ENCODE measurements at places on chromosomes 2 and 18.

DNA sequence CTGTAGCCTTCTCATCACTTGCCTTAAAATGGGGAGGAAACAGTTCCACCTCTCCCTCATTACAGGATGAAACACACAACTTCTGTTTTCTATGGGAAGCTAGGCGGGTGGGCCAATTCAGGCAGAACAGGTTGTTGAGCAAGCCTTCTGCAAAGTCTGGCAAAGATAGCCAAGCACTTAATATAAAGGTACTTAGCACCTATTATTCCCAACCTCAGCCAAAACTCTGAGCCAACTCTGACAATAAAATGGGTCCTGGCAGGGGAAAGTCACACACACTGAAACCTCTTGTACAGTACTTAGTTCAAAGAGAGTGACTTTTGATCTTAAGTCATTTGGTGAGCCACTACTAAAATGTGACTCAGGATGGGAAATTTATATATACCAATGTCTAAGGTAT, 15.8 kb upstream of the SOCS6 start:
- DNase-seq, result no peak

GRCh38 chr2:137379186-137379585, 585.1 kb upstream of the HNMT start:
- no peak for DNase-seq

GRCh38 chr18:13715330-13715729, 11.0 kb downstream of the FAM210A start:
- no peak for DNase-seq

GRCh38 chr2:231450548-231450989, 13.7 kb downstream of the NCL start:
- no peak for DNase-seq

GRCh38 chr2:64711252-64711800, 57.6 kb upstream of the SERTAD2 start:
- no peak for DNase-seq

DNA sequence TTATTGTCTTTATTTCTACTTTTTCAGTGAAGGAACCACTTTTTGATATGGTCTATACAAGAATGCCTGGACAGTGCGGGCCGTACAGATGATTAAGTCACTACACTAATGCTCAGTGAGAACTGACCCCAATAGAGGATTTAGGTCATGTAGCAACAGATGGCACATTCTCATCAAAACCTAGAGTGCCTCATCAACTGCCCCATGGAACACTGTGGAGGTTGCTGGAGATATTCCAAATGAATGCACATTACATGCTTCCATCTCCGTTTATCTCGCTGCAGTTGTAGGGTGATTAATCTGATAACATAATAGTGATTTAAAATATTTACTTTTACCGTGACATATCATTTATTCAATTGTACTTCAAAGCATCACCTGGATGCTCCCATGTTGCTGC, 41.8 kb upstream of the COPS8 start:
- DNase-seq, result no peak

- no peak for DNase-seq
Measured at GRCh38 chr2:229708335-229708734, 6.0 kb downstream of the DNER start.

GRCh38 chr2:217086038-217086522, 226.2 kb upstream of the TNP1 start:
- DNase-seq, result no peak

GRCh38 chr2:130763405-130763804, 8.1 kb downstream of the AMER3 start:
- DNase-seq, result no peak

GRCh38 chr2:205932861-205933260, 153.1 kb downstream of the INO80D start:
- DNase-seq, result no peak

- DNase-seq, result no peak
Measured at GRCh38 chr2:216441308-216442010, 29.2 kb downstream of the SMARCAL1 start.

DNA sequence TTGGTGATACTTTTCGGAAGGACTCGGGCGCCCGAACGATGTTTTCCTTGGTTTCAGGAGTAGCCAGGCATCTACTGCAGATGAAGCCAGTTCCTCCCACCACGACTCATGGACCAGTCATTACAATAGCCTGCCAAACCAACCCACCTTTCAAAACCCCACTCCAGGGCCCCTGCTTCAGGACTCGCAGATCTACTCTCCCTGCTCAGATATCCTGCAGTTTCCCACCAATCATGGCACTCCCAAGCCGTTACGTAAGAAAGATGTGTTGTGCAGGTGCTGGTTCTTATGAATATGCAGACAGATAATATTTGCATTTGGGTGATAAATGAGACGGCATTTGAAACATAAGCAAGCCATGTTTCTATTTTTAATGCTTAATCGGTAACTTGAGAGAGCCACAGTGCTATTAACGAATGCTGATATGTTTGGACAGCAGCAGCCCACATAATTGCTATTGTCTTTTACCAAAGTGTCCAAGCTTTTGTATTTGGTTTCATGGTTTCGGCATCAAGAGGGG, 3.5 kb upstream of the CYS1 start:
- DNase-seq, result no peak

DNA sequence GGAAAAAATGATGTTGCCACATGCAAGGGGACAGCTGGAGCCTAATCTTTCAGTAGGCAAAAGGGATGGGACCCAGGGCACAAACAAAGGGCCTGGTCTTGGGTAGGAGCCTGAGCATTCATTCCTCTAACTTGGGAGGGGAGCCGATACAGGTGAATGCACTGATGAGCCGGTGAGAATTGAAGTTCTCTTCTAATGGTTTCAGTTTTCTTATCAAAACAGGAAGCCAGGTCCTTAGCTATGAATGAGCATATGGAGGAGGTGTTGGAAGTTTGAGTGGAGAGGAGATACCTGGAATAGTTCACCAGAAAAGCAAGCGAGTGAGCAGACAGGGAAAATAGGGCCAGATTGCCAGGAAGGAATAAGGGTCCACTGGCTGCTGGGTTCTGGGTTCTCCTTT, 10.1 kb downstream of the DPP4 start:
- DNase-seq, result no peak

DNA sequence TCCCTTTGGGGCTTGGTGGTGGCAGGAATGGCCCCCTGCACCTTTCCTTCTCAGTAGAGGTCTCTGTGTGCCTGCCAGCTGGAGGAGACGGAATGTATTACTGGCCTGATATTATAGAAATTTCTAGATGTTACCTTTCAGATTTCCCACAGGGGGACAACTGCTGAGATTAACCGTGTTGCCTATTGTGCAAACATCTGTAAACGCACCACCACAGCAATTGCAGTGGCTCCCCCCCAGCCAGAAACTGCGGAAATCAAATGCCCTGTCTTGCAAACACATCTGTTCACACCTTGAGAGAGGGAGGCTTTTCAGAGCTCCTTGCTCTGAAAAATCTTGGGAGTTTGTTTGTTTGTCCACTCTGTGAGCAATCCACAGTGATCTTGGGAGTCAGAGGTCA, 270.0 kb upstream of the RAB12 start:
- DNase-seq, result no peak

GRCh38 chr2:235216901-235217300, 265.1 kb downstream of the SH3BP4 start:
- DNase-seq, result no peak

- no peak for DNase-seq
Measured at GRCh38 chr2:11615209-11615608, 54.8 kb downstream of the NTSR2 start.

DNA sequence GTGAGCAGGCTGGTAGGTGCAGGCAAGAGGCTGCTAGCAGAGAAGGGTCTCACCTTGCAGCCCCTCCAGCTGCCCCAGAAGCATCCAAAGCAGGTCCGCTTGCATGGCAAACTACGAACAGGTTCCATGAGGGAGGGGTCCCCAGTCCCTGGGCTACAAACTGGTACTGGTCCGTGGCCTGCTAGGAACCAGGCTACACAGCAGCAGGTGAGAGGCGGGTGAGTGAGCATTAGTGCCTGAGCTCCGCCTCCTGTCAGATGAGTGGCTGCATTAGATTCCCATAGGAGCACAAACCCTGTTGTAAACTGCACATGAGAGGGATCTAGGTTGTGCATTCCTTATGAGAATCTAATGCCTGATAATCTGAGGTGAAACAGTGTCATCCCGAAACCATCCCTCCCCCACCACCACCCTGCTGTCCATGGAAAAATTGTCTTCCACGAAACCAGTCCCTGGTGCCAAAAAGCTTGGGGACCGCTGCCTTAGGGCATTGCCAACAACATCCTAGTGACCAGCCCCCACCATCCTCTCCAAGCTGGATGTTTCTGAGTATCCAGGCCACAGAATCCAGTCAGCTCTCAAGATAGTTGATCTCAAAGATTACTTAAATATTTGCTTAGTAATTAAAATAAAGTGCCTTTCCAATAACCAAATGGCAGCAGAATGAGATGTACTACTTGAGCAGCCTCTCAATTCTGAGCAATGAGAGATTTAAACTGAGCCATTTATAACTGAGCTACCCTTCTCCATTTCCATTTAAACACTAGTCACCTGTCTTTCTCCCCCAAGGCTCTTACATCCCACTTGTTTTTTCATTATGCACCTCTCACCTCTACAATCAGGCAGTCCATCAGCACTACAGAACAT, 32.4 kb downstream of the LRP2 start:
- DNase-seq, result no peak

- no peak for DNase-seq
Measured at GRCh38 chr2:238658820-238659219, 189.1 kb upstream of the TWIST2 start.

DNA sequence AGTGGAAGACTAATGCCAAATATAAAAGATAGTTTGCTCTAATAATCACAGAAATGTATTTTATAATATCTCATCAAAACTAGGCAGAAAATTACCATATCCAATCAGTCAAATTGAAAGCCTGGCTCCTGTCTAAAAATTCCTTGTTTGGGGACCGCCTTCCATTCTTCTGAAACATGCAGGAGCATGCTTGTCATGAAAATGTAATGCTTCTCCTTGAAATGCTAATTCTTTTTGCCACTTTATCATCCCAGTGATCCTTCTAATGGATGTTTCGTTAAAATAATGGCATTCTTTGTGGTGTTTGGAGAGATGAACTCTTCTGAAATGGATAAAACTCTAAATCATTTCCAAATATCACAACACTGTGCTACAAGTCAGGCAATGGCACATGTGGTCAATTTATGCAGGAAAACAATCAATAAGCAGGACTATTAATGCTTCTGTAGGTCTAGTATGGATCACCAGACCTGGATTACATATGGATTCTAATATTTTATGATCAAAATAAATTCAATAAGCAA, 1039.1 kb upstream of the NXPH2 start:
- DNase-seq, result no peak

DNA sequence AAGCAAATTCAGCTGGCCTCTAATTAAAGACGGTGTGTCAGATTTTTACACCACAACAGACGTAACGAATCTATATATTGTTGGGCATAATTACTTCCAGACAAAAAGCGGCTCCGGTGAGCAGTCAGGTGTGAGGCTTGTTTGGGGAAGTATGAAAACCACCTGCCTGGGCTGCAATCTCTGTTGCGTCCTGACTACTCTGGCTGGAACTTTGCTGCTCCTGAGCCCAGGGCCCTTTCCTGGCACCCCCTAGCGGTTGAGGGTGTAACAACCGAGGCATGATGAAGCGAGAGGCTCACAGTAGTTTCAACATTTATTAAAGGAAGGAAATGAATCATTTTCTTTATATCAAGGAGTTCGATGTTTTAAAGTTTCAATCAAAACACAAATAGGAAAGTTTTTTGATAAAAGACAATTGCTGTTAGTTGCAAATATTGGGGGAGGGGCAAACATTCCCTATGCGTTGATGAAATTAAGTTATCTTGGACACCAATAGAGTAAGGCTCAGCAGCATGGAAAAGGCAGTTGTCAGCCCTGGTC, 10.6 kb upstream of the ITGB6 start:
- peak; percentile 70 for DNase-seq

GRCh38 chr2:4135765-4136164, 432.4 kb downstream of the DCDC2C start:
- DNase-seq, result no peak
